Activated CD4-positive, alpha-beta T cell treated with anti-CD3 and anti-CD28 coated beads for 36 hours (primary cell): ENCODE measurements at places on chromosomes 1 and 21. TPM values are rescaled to one million over a fixed set of nuclear protein-coding genes. Genes with fewer than 3 reads are reported as not detected.

The FTCD gene
- 0.16 TPM for total RNA-seq

- DNase-seq = no peak
These were observed 175.8 kb downstream of the DHRS3 start for GRCh38 chr1:12442217-12442616.

- DNase-seq = peak; percentile 88
These were observed 26.5 kb downstream of the DMRTB1 start for GRCh38 chr1:53485478-53486394.

- DNase-seq = no peak
These were observed 27.8 kb downstream of the OSBPL9 start for GRCh38 chr1:51644533-51645197.

The INKA2 gene
- 0.49 TPM for total RNA-seq

DNA sequence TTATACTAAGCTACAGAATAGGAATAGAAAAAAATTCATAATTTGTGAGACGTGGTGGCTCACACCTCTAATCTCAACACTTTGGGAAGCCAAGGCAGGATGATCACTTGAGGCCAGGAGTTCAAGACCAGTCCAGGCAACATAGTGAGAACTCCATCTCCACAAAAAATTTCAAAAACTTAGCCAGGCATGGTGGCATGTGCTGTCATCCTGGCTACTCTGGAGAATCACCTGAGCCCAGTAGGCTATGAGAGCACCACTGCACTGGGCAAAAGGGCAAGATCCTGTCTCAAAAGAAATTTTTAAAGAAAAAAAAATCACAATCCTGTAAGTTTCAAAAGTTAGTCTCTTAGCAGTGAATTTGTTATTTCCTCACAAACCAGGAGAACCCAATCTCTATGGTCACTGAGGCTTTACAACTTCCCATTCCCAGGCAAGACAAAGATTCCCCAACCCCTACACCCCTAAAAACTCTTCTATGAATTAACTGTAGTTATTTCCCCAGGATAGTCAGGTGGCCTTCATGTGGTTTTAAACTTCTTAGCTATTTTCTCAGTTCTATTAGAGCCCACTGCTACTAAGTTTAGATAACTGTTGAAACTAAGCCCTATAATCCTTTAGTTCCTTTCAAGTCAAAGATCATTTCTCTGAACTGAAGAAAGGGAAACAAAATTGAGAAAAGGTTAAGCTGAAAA is 74.5 kb downstream of the FOXJ3 start:
- no peak for DNase-seq

DNA sequence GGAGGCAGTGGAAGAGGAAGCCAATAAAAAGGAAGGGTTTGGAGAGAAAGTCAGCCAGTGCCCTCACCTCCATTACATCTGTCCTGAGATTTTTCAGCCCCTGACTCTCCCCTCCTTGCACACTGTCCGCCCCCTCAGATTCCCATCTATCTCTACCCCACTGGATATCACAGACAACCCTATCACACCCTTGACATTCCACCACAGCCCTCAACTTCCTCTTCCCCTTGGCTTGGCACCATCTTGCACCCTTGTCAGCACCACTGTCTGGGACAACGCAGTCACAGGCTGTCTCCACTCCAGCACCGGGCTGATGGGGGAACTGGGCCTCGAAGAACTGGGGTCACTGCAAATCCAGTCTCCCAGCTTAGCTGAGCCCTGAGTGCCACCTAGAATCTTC is 14.2 kb upstream of the PLEKHA6 start:
- DNase-seq = no peak

GRCh38 chr1:221431068-221431651 is 310.7 kb downstream of the DUSP10 start:
- no peak for DNase-seq

DNA sequence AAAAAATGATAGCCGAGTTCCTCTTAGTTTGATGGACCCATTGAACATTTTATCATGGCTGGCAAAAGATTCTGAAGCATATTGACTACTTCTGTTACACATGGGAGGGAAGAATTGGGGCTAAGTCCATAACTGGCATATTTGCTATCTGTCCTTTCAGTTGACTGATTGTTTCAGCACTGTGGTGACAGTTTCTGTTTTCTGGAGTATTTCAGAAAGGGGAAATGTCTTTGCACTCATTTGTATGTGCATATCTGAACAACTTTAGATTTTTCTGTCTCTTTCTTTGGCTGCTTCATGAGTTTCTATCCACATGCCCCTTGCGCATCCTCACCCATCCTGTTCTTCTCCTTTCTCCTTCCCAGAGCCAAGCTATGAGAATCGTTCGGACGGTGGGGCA is 33.2 kb downstream of the SPATA46 start:
- no peak for DNase-seq

GRCh38 chr1:84269306-84269705 is 32.2 kb upstream of the SAMD13 start:
- DNase-seq = no peak

DNA sequence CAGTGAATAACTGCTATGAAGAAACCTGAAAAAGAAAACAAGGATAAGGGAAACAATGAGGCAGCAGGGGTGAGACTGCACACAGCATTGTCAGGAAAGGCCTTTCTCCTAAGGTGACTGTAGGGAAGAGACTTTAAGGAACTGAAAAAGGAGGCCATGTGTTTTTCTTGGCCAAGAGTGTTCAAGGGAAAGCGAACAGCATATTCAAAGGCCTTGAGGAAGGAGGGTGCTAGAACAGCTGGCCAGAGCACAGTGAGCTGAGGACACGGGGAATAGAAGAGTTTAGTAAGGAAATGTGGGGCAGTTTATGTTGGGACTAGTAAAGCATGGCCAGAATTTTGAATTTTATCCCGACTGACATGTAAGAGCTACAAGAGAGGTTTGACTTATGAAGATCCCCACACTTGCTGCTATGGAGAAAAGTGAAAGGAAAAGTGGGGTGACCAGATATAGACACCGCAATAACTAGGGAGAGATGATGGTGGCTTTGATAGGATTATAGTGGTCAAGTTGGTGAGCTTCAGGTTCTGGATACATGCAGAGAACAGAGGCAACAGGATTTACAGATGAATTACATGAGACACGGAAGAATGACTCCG is 1.4 kb downstream of the RWDD2B start:
- no peak for DNase-seq

The TMCC2 gene
- total RNA-seq = 11.0 TPM

The NOTCH2 gene
- total RNA-seq = 51.6 TPM

- no peak for DNase-seq
These were observed 57.9 kb upstream of the GJB5 start for GRCh38 chr1:34696981-34697380.

- DNase-seq = no peak
These were observed 230.8 kb downstream of the NEGR1 start for GRCh38 chr1:72051538-72051937.

The TNFRSF25 gene
- 66.7 TPM for total RNA-seq

DNA sequence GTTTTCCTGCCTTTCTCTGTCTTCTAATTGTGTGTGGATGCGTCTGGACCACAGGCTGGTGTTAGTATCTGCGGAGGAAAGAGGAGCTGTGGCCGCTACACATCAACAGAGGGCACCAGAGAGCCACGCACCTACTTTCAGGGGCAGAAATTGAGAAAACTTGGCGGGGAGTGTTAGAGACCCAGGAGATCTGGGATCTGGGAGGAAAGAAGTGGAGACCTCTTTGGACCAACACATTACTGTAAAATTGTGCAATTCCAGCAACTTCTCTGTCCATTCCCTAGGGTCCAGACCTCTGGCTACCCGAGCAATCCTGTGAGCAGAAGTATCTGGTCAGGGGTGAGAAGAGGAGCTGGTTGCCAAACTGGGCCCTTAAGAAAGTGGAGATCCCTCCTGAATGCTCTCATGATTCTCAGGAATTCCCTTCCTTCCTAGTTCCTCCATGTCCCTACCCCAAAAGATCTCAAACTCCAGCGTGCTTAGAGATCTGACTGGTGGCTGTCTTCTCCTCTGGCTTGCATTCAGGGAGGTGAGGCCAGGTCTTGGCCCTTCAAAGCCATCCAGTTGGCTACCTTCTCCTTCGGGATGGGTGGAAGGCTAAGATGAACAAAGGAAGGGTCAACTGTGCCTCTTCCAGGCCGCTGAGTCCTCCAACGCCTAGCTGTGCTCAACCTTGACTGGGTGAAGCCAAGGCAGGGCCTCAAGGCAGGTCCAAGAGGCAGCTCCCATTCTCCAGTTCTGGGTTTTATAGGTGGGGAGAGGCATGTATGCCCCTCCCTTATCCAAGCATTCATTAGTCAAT is 1.2 kb upstream of the KIRREL1 start:
- peak; percentile 73 for DNase-seq

The C1orf56 gene
- 1.3 TPM for total RNA-seq

DNA sequence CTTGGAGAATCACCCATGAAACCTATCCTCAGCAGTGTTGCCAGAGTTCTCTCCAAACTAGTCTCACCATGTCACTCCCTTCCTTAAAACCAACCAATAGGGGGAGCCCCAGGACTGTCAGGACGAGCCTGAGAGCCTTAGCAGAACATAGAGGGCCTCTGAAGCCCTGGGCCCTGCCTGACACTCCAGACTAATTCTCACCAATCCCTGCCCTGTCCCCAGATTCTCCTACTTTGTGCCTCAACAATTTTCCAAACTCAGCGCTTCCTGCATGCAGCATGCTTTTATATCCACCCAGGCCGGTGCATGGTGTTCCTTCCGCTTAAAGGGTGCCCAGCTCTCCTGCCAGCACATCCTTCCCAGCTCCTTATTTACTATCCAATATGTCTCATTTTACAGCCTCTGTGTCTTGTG is 42.7 kb downstream of the HSD3B1 start:
- peak; percentile 46 for DNase-seq
